ENCODE measurements at places on chromosomes 7 and 10. TPM values are rescaled to one million over a fixed set of nuclear protein-coding genes. Genes with fewer than 3 reads are reported as not detected.

- H3K27me3 ChIP-seq: no peaks in the 10 kb centered on the region
- no peak for DNase-seq
- H3K4me3 ChIP-seq: no peak overlapping the region
- H3K27ac ChIP-seq: no peak overlapping the region
- no peaks in the 10 kb centered on the region for H3K36me3 ChIP-seq
Observed at GRCh38 chr10:27500886-27501285, 3.2 kb upstream of the RAB18 start.

DNA sequence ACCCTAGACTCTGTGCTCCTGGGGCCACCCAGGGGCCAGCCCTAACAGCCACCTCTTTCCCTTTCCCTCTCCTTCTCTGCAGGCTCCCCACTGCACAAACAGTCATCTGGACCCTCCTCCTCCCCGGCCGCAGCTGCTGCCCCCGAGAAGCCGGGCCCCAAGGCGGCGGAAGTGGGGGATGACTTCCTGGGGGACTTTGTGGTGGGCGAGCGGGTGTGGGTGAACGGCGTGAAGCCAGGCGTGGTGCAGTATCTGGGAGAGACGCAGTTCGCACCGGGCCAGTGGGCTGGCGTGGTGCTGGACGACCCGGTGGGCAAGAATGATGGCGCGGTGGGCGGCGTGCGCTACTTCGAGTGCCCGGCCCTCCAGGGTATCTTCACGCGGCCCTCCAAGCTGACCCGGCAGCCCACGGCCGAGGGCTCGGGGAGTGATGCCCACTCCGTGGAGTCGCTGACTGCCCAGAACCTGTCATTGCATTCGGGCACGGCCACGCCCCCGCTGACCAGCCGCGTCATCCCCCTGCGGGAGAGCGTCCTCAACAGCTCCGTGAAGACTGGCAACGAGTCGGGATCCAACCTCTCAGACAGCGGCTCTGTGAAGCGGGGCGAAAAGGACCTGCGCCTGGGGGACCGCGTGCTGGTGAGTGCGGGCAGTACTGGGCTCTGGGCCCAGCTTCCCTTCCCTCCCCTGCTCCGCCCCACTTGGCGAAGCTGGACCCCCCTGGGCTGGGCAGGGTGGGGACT lies 49.3 kb downstream of the CLIP2 start:
- no peak overlapping the region for H3K27ac ChIP-seq
- DNase-seq: no peak
- H3K4me1 ChIP-seq: no peaks in the 10 kb centered on the region
- H3K36me3 ChIP-seq: no peaks in the 10 kb centered on the region
- H3K27me3 ChIP-seq: no peaks in the 10 kb centered on the region

SLF2 gene
- 61.6 TPM for total RNA-seq

ZNF117 gene
- total RNA-seq: 10.7 TPM

DNA sequence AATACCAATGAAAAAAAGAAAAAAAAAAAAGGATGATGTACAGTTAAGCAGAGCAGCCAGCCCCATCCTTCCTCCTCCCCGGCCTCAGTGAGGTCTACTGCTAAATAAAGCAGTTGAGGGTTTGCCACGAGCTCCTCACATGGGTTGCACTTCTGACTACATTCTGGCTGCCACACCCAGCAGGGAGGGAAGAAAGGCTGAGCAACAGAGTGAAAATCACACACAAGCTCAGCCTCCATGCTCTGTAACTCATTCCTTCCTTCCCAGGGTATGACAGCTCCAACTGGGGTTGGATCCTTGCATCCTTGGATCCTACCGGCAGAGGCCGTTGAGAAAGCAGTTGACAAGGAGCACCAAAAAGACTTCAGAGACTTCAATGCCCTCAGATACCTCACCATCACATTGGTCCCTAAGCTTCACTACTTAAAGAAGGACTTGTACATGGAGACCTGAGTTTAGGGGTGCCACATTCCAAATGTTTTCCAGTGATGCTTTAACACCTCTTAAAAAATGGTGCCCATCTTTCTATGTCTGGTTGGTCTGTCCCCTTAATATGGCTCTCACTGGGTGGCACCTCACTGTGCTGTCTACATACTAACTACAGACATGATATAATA lies 52.9 kb upstream of the PIK3CG start:
- no peak for DNase-seq

DNA sequence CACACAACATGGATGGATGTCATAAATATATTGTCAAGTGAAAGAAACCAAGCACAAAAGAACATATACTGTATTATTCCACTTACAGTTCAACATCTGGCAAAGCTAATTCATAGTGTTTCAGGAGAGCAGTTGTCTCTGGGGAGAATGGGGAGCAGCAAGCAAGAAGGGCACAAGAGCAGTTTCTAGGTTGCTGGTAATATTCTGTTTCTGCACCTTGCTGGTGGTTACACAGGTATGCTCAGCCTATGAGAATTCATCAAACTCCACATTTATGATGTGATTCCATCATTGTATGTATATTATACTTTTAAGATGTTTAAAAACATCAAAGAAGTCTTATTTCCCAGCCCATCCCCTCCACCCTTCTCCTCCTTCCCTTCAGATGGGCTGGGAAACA lies 18.1 kb upstream of the PALS2 start:
- no peak overlapping the region for H3K4me3 ChIP-seq
- no peak overlapping the region for H3K27ac ChIP-seq
- no peaks in the 10 kb centered on the region for H3K27me3 ChIP-seq
- H3K36me3 ChIP-seq: no peaks in the 10 kb centered on the region
- no peaks in the 10 kb centered on the region for H3K4me1 ChIP-seq

GRCh38 chr10:95837783-95838182 lies 70.0 kb upstream of the CC2D2B start:
- DNase-seq: no peak
- H3K27ac ChIP-seq: no peak overlapping the region
- no peak overlapping the region for H3K4me3 ChIP-seq
- H3K4me1 ChIP-seq: no peaks in the 10 kb centered on the region

ASZ1 gene
- total RNA-seq: not detected

MKX gene
- 22.7 TPM for total RNA-seq

NKX2-3 gene
- total RNA-seq: not detected

DNA sequence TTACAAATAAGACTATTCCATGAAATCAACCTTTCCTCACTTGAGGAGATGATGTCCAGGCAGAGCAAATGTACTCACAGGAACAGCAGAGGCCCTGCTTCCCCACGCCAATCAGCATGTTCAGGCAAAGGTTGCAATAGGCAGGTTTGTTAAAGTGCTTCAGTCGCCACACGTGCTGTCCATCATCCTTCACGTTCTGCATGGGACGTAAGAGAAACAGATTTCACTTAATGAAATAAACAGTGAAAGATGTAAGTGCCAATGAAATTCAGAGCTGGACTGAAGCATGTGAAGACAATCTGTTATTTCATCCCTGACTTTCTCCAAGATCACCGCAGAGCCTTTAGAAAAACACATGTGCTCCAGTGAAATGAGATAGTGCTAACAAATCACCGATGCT lies 217.4 kb downstream of the DGKB start:
- H3K4me3 ChIP-seq: no peak overlapping the region
- DNase-seq: no peak
- no peaks in the 10 kb centered on the region for H3K4me1 ChIP-seq
- H3K27me3 ChIP-seq: no peaks in the 10 kb centered on the region

GRCh38 chr10:113491967-113492565 lies 60.8 kb upstream of the HABP2 start:
- no peak for DNase-seq
- peak overlapping the region; percentile 18 for H3K27ac ChIP-seq
- no peaks in the 10 kb centered on the region for H3K27me3 ChIP-seq

DNA sequence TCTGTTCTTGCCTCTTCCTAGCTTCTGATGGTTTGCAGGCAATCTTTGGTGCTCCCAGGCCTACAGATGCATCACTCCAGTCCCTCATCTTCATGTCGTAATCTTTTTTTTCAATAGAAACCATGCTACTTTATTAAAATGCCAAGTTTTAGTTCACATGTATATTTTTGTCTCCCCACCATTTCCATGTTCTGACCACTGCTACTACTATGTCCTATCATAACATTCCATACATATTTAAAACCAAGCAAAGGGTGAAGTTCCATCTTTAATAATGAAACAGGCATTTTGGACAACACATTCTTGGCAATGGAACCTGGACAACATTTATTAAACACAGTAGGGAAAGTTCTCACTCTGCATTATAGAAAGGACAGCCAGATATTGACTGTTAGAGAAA lies 58.8 kb downstream of the ZNF518A start:
- no peak overlapping the region for H3K4me3 ChIP-seq
- no peaks in the 10 kb centered on the region for H3K27me3 ChIP-seq
- no peak overlapping the region for H3K27ac ChIP-seq
- no peaks in the 10 kb centered on the region for H3K36me3 ChIP-seq
- no peaks in the 10 kb centered on the region for H3K4me1 ChIP-seq

DNA sequence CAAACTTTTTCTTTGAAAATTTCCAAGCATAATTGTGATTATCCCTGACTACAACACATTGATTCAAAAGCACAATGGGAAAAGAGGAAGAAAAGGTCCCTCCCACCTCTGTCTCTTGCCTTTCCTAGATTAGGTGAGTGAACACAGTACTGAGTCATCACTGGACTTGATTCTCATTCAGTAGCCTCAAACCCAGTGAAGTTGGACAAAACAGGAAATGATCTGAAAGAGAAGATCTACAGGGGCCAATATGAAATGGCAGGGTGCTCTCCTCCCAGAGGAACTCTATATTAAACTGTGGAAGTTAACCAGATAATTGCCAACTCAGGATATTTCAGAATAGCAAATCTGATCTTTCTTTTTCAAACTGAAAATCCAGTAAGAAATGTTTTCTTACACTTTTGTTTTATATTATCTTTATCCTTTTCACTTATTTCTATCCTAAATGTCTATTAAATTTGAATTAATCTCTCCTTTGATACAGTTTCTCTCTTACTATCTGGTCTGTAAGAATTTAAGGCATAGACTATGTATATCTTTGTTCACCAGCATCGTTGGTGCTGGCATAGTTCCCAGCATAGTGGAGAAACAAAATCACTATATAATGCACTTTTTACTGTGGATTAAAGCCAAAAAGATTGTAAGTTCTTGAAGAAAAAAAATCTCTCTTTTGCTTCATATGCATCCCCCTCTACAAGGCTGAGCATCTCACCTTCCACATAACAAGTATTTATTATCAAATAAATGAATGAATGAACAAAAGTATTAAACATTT lies 41.4 kb upstream of the IKZF1 start:
- H3K27me3 ChIP-seq: no peaks in the 10 kb centered on the region
- H3K4me1 ChIP-seq: no peaks in the 10 kb centered on the region
- DNase-seq: no peak
- no peaks in the 10 kb centered on the region for H3K36me3 ChIP-seq
- H3K4me3 ChIP-seq: no peak overlapping the region

CLDN15 gene
- 10.0 TPM for total RNA-seq

- H3K36me3 ChIP-seq: no peaks in the 10 kb centered on the region
- no peak overlapping the region for H3K27ac ChIP-seq
- H3K4me3 ChIP-seq: no peak overlapping the region
- H3K27me3 ChIP-seq: no peaks in the 10 kb centered on the region
- peaks cover 8% of the 10 kb centered on the region for H3K4me1 ChIP-seq
Observed at GRCh38 chr10:80451132-80451531, 3.0 kb upstream of the TSPAN14 start.

DNA sequence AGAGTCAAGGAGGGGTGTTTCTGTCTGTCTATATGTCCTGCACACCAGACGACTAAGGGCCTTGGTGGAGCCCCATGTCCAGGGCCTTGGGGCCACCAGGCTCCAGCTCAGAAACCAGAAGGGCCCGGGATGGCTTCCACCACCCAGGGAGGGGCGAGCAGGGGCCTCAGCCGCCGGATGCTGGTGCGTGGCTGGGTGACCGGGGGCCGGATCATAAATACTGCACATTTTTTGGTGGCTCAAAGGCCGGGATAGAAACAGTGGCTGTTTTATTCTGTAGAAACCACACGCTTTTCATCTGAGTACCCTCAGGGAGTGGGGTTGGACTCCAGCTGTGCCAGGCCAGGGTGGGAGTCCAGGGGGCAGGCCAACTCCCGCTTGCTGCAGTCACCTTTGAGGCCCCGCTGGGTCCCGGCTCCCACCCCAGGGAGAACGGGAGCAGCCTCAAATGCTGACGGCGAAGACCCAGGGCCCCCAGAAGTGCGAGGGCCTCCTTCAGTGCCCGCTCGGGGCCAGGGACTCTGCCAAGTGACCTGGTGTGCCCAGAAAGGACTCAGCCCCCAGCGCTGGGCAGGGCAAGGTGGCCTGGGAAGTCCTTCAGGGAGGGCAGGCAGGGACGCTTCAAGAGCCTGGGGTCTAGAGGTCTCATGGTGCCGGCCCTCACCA lies 28.2 kb downstream of the PDGFA start:
- no peak overlapping the region for H3K27ac ChIP-seq
- no peaks in the 10 kb centered on the region for H3K27me3 ChIP-seq
- H3K4me3 ChIP-seq: no peak overlapping the region
- no peak for DNase-seq
- no peaks in the 10 kb centered on the region for H3K4me1 ChIP-seq

SPDYE5 gene
- not detected for total RNA-seq

- peak; percentile 29 for DNase-seq
- no peak overlapping the region for H3K4me3 ChIP-seq
- no peaks in the 10 kb centered on the region for H3K27me3 ChIP-seq
- H3K27ac ChIP-seq: peak overlapping the region; percentile 43
- peaks cover 20% of the 10 kb centered on the region for H3K4me1 ChIP-seq
Observed at GRCh38 chr7:43535031-43535451, 47.9 kb upstream of the STK17A start.

DNA sequence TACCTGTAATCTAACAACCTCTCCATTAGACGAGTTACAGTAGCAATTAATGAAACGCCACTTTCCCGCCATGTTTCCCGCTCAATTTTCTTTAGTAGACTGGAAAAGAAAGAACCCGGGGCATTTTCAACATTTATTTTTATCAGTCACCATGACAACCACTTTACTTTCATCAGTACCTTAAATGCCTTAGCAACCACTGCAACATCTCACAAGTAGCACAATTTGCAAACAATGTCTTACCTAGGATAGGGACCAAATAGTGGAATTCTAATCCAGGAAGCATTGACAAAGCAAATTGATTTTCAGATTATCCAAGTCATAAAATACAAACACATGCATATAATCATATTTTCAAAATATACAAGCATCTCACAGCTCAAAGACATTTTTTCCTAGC lies 221.6 kb upstream of the IMMP2L start:
- no peak overlapping the region for H3K27ac ChIP-seq
- H3K4me1 ChIP-seq: no peaks in the 10 kb centered on the region
- no peaks in the 10 kb centered on the region for H3K27me3 ChIP-seq
- H3K36me3 ChIP-seq: no peaks in the 10 kb centered on the region
- DNase-seq: no peak

- H3K4me1 ChIP-seq: no peaks in the 10 kb centered on the region
- no peak for DNase-seq
- H3K4me3 ChIP-seq: no peak overlapping the region
- no peaks in the 10 kb centered on the region for H3K27me3 ChIP-seq
Observed at GRCh38 chr7:157460721-157461120, 123.9 kb downstream of the DNAJB6 start.

DNA sequence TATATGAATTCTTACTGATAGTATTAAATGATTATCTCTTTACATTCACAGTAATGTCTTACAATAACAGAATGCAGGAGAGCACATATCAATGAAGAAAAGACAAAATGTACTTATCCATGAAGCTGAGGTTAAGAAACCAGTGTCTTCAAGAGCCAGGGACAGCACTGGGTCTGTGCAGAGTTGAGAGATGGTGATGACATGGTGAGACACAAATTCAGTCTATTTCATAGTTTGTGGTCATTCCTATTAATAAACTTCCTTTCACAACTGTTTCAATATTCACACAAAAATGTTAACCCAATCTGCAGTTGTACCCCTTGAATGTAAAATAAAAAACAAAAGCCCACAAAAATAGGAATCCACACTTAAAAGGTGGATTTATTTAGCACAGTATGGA lies 5.3 kb upstream of the MAGI2 start:
- no peaks in the 10 kb centered on the region for H3K36me3 ChIP-seq
- peaks cover 7% of the 10 kb centered on the region for H3K4me1 ChIP-seq
- DNase-seq: no peak
- H3K27ac ChIP-seq: no peak overlapping the region
- H3K4me3 ChIP-seq: no peak overlapping the region
- H3K27me3 ChIP-seq: no peaks in the 10 kb centered on the region

Measured in ovary (tissue), 10 donors.